ENCODE measurements at places on chromosomes 5 and 9.

GRCh38 chr5:110478895-110479294 lies 247.6 kb downstream of the TMEM232 start:
- DNase-seq = no peak

GRCh38 chr9:31541721-31542281 lies 842.6 kb upstream of the ACO1 start:
- no peak for DNase-seq

DNA sequence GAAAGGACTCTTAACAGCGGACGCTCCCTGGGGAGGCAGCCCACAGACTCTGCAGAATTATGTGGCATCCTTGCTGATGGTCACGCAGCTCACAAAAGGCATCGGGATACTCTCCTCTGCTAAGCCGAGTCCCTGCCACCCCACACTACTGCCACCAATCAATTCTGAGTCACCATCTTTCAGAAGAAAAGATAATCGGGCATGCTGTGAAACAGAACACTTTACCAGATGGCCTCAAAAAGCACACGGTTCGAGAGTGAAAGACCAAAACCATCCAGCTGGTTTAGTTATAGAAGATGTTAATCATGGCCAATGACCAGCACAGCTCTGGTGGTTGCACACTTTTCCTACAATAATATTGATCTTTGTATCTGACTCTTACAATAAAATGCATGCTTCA lies 136.3 kb downstream of the MYO10 start:
- no peak for DNase-seq

DNA sequence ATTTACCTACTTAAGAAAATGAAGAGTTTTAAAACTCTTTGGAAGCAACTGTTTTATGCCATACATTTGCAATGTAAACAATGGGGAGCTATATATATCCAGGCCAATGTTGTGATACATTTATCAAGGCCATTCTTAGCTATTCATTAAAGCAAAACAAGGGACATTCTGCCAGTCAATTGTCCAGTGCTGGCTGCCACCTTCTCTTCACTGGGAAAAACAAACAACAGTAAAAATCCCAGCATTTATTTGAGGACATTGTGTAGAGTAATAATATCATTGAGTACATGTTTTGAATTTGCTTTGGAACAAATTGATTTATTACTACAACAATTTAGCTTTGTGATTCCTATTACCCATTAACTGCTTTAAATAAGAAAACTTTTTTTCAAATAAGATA lies 1107.4 kb downstream of the DTWD2 start:
- no peak for DNase-seq

- no peak for DNase-seq
Measured at GRCh38 chr9:80410106-80410505, 838.3 kb downstream of the TLE4 start.

DNA sequence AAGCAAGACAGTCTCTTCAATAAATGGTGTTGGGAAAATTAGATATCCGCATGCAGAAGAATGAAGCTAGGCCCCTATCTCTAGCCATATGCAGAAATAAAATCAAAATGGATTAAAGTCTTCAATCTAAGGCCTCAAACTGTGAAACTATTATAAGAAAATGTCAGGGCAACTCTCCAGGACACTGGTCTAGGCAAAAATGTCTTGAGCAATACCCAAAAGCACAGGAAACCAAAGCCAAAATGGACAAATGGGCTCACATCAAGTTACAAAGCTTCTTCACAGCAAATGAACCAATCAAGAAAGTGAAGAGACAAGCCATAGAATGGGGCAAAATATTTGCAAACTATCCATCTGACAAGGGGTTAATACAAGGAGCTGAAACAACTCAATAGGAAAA lies 338.8 kb downstream of the NNT start:
- no peak for DNase-seq

DNA sequence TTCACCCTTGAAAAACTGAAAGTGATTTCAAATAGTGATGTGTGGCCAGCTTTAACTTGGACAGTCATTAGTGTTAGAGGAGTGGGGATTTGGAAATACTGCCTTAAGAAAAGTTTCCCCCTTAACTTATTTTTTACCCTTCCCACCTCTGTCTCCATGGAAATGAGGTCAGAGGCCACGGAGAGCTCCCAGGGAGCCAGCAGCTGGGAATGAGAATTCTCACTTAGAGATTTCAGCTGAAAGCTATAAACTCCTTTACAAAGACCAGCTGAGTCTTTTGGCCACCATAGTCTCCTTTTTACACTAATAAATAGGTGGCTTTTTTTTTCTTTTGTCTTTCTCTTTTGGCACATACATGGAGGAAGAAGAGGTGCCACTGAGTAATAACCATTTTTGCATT lies 45.7 kb upstream of the PIK3R1 start:
- DNase-seq = no peak

DNA sequence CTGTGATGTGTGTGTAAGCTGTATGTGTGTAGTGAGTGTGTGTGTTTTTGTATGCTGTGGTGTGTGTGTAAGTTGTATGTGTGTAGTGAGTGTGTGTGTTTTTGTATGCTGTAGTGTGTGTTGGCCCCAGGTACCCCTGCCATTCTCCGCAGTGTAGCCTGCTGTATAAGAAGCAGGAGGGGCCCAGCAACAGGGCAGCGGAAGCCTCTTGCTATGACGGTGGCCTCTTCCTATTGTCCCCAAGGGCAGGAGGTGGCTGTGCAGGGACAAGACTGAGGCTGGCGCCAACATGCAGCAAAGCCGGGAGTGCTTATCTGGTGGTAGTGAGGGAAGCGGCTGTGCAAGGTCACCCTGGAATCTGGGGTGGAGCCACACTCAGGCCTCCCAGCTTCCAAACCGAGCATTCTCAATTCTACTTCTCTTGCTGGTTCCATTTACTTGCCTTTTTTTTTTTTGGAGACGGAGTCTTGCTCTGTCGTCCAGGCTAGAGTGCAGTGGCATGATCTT lies 5.1 kb downstream of the SPAAR start:
- no peak for DNase-seq

- peak; percentile 26 for DNase-seq
Measured at GRCh38 chr9:134325096-134325812, 1.0 kb upstream of the RXRA start.

GRCh38 chr5:176682016-176682531 lies 34.8 kb downstream of the TSPAN17 start:
- DNase-seq = no peak

GRCh38 chr5:6046296-6046967 lies 331.9 kb downstream of the MED10 start:
- no peak for DNase-seq

DNA sequence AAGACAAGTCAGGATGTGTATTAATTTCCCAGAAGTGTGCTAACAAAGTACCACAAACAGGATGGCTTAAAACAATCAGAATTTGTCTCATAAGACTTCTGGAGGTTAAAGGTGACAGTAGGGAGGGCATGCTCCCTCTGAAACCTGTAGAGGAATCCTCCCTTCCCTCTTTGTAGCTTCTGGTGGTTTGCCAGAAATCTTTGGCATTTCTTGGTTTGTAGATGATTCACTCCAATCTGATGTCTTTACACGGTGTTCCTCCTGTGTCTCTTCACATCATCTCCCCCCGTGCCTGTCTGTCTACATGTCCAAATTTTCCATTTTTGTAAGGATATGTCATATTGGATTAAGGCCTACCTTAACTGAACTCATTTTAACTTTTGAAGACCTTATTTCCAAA lies 471.5 kb downstream of the ZNF608 start:
- no peak for DNase-seq

DNA sequence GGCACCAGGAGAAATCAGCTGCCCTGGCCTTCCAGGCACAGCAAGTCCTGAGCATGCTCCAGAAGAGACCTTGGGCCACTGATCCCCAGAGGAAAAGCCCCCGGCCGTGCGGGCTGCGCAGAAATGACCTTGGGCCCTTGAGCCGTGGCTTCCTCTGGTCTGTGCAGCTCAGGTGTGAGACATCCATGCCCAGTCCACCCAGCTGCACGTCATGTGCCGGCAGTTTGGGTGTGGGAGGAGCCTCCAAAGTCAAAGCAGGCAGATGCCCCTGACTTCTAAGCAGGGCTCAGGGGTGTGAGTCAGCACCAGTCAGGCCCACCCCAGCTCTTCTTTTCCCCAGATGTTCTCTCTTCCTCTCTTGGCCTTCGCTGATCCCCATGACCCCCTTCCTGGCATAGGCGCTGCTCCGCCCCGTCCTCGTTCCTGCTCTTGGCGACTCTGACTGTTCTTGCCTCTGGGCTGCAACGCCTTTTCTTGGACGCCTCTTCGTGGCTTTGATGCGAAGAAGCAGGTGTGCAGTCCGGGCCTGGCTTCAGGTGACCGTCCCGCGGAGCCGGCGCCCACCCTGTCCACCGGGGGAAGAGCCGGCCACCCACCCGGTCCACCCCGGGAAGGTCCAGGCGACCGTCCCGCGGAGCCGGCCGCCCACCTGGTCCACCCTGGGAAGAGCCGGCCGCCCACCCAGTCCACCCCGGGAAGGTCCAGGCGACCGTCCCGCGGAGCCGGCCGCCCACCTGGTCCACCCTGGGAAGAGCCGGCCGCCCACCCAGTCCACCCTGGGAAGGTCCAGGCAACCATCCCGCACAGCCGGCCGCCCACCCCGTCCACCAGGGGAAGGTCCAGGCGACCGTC lies 5.9 kb upstream of the QSOX2 start:
- no peak for DNase-seq

GRCh38 chr9:35285731-35286130 lies 123.9 kb downstream of the UNC13B start:
- no peak for DNase-seq

DNA sequence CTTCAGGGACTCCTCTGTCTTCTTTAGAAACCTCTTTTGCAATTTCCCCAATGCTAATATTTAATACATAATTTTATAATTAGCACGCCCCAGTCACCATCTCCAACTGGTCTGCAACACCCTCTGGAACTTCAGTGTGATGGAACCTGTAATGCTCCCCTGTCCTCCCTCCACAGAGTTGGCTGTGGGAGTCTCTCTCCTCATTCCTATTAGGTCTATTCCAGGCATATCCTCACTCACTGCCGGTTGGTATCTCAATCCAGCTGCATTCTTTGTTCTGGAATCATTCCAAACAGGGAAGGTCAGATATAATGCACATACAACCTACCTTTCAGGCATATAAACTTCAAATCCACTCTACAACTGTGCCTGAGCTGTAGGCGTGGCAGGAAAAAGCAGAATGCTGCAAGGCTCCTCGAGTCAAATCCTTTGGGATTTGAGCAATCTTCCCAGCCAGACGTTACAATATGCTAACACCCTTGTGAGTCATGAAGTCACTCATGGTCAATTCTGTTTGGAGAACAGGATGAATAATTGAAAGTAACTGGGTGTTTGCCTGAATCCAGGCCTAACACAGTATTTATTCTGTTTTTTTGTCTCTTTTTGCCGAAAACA lies 293.8 kb downstream of the CWC27 start:
- no peak for DNase-seq

DNA sequence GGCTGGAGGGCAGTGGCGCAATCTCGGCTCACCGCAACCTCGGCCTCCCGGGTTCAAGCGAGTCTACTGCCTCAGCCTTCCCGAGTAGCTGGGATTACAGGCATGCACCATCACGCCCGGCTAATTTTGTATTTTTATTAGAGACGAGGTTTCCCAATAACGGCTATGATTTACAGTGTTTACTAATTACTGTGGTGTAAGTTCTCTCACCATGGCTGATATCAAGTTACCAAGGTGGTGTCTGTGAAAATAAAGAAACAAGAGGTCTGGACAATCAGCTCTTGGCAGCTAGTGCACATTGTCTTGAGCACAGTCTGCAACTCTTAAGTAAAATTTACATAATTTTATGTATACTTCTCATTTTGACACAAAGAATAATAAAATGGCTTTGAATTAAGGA lies 385.5 kb upstream of the COX7C start:
- DNase-seq = no peak

GRCh38 chr9:125943831-125944230 lies 196.7 kb downstream of the PBX3 start:
- no peak for DNase-seq

DNA sequence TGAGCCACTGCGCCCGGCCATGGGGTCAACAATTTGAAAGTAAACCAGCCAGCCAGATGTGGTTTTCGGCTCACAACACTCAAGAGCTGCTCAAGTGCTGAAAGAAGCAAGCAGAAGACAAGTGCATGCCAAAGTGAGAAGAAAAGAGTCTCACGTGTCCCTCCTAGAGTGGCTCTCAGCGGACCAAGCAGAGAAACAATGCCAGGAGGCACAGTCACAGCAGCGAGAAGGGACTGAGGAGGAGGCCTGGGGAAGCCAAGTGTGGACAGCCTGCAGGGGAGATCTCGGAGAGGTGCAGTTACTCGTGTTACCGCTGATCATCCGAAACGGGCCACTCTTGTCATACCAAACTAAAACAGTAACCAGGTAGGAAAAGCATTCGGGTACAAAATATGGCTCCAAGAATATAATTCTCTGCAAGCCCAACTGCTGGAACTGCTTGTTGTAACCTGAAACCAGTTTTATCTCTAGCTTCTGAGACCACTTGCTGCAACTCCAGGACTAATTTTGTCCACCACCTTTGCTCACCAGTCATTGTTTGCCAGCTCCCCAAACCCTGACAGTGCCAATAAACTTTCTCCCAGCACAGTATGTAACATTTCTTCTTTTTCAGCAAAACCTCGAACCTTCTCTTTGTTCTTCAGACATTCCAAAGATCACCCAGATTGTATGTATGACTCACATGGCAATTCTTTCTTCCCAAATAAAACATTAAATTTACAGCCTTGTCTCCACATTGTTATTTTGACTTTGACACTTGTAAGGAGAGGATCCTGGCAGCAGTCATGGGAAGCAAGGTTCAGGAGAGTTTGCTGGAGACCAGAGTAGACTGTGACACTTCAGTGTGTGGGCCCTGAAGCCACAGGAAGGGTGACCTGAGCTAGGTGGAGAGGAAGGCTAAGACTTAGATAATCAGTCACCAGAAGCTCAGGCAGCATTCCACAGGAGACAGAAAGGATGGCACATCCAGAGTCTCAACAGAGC lies 6.3 kb downstream of the SLC35D2 start:
- no peak for DNase-seq

- DNase-seq = no peak
Measured at GRCh38 chr5:23474315-23474714, 33.1 kb upstream of the PRDM9 start.

- DNase-seq = no peak
Measured at GRCh38 chr5:16427587-16427986, 38.0 kb downstream of the ZNF622 start.

DNA sequence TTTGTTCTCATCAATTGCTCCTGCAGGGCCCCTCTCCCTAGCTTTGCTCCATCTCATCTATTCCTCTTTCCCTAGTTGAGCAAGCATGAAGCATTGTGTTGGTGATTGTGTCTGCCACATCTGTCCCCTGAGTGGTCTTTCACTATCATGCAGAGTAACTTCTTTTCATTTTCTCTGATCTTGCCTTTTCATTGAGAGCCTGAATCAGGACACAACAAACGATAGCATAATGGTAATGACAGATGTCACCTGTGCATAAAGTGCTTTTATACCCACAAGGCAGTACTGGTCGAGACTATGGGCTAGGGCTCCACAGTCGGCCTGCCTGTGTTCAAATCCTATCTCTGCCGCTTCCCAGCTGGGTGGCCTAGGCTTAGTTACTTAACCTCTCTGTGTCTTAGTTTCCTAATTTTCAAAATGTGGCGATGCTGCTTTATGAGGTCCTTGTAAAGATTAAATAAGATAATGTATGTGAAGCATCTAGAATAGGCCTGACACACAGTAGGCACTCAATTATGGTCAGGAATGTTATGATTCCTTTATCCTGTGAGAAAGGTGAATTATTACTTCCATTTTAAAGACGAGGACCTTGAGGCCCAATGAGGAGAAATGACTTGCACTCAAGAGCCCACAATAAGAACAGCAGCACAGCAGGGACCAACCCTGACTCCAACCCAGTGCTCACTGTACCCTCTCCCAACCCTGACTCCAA lies 137.1 kb upstream of the ZNF618 start:
- no peak for DNase-seq

GRCh38 chr5:14595189-14595588 lies 13.6 kb downstream of the OTULINL start:
- no peak for DNase-seq

GRCh38 chr5:141338538-141339306 lies at the start of gene PCDHGA2:
TSS of gene PCDHGA2 (plus strand) at chr5:141338760.
- no peak for DNase-seq
